ENCODE measurements at places on chromosomes 3 and 15.

DNA sequence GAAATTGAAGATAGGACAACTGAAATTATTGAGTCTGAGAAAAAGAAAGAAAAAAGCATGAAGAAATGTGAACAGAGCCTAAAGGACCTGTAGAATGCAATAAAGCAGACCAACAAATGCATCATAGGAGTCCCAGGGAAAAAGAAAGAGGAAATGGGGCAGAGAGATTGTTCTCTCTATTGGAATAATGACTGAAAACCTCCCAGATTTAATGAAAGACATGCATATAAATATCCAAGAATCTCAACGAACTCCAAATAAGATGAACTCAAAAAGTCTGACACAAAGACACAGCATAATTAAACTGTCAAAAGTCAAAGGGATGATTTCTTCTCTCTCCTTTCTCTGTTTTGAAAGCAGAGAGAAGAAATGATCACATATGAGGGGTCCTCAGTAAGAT lies 124.7 kb downstream of the MEX3B start:
- DNase-seq = no peak

DNA sequence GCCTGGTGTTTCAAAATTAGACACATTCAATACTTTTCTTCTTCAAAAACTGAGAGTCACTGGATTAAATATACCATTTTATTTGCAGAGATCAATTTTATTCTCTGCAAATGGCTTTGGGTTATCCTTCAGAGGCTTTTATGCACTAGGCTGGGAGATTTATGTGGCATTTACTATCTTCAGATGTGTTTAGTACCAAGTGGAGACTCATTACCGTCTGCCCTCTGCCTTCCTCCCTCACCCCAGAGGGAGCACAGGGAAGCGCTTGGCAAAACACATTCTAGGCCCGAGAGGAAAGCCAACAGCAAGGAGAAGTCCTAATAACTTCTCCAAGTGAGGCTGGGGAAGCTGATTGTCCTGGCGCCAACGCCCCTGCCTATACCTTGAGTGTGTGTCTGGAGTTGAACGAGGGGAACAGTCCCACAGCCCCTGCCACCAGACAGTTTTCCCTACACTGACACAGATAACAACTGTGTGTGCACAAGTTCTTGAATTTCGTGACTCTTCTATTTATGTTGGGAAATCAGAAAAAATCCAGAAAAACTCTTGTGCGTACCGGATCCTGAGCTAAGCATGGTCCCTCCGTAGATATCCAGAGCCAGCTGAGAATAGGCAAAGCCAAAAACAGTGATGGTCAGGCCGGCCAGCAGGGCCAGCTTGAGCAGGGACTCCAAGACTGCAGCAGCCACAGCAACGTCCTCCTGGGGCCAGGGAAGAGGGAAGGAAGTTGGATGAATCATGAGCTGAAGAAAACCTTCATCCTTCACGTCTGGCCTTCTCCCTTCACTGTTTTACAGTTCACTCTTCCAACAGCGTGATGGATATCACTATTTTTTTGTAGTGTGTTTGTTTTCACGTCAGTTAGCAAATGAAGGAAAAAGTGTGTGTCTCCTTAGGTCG lies 26.6 kb downstream of the RFT1 start:
- no peak for DNase-seq

GRCh38 chr15:74390647-74391288 lies 23.3 kb upstream of the CYP11A1 start:
- no peak for DNase-seq

DNA sequence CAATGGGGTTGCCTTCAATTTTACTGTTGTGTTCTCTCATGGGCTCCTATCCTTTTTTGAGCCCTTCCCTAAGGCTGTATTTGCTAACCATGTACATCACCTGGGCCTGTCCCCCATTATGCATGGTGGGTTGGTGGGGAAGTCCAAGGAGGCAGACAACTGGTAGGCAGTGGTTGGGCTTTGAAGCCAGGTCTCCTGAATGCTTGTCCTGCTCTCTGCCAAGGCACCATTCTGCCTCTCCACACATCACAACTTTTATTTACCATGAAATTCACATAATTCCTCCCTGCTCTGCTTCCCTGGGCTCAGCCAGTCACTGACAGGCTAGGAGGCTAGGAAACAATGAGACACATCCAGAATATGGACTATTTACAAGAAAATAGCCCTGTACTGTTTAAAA lies 41.0 kb upstream of the COPB2 start:
- no peak for DNase-seq

- DNase-seq = no peak
Observed at GRCh38 chr15:89500397-89501270, 4.3 kb upstream of the RHCG start.

DNA sequence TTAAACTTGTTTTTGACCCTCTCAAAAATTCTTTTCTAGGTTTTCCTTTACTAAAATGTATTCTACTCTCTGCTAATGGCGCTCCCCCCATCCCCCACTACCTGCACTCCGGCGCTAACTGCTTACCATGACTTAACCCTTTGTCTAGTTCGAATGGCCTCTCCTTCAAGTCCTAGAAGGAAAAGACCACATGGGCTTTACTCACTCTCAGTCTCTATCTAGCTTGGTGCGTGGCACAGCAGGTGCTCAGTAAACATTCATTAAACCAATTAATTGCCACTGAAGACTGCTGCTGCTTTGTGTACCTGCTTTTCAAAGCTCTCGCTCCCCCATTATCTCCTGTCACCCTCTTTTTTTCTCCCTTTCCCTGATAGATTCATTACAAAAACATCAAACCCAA lies 457.7 kb upstream of the THRB start:
- no peak for DNase-seq

- DNase-seq = no peak
Observed at GRCh38 chr3:12903000-12903800, 61.8 kb upstream of the RPL32 start.

- no peak for DNase-seq
Observed at GRCh38 chr15:73286311-73286710, 82.4 kb downstream of the HCN4 start.

DNA sequence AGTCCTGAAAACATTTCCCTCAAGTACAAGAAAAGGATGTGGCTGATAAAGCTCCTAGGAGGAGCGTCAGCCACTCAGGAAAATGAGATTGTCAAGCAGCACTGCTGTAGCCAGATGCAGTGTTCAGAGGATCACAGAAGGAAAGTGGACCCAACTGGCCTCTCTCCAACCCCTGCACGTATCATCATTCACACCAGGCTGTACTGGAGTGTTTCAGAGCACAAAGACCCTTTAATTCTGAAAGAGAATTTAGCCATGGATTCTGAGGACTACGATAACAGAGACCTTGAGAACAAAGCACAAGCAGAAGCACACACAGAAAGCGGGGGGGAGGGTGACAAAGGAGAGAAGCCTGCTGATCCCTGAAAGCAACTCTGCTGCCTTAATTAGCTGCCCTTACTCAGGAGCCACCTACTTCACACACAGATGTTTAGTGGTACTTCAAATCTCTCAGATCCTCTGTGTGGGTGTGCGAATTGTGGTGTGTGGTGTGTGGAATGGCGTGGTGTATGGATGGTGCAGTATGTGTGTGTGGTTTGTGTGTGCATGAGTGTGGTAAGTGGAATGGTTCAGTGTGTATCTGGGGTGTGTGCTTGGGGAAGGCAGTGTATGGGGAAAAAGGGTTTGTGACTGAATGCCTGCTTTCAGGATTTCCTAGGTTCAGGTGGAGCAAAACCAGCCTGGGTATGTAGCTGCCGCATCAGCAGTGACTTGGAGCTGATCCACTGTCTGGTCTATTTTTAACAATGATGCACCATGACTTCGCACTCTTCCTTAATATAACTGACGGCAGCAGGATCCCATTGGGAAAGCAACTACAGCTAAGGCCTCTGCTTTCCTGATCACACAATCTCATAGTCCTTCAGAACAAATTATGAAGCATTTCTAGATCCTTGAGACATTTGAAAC lies 192.5 kb downstream of the RSL24D1 start:
- DNase-seq = no peak

DNA sequence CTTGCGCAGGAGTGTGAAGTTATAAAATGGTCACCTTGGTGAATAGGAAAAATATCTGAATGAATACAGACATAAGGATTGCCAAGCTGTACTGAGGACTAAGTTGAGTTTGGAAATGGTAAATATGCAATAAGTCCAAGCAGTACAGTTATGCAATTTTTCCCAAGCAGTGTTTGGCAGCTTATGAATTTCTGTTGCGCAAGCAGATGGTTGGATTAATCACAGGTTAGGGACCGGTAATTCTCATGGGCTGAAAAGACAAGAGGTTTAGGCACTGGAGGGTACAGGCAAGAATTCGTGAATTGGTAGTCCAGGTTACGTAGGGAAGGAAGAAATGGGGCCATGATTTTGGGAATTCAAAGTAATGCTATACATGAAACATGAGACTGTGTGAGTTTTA lies 210.3 kb downstream of the RAP2B start:
- no peak for DNase-seq

DNA sequence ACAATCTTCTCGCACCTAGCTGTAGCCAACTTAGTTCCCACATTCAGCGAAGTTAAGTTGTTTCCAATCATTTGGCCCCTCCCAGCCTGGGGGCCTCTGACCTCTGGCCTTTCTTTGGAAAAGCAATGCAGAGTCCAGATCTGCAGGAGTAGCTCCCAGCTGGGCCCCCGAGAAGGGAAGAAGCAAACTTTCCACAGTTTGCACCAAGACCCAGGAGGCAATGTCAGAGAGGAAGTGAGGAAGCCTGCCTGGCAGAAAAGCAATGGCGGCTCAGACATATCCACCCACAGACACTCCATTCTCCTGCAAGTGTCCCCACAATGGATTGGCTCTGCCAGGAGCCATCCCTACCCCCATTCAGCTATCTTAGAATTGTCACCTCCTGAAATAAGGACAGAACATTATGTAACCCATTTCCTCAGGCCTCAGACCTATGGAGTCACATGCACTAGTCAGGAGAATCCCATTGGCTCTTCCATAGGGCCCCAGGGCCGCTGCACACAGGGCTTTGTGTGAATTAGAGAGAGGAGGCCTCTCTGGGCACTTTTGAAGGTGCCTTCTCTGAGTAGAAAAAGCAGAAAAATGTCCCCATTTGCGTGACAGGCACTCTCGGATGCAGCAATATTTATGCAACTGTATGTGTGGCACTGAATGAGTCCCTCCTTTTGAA lies 3.0 kb upstream of the BUB1B start:
- DNase-seq = no peak

DNA sequence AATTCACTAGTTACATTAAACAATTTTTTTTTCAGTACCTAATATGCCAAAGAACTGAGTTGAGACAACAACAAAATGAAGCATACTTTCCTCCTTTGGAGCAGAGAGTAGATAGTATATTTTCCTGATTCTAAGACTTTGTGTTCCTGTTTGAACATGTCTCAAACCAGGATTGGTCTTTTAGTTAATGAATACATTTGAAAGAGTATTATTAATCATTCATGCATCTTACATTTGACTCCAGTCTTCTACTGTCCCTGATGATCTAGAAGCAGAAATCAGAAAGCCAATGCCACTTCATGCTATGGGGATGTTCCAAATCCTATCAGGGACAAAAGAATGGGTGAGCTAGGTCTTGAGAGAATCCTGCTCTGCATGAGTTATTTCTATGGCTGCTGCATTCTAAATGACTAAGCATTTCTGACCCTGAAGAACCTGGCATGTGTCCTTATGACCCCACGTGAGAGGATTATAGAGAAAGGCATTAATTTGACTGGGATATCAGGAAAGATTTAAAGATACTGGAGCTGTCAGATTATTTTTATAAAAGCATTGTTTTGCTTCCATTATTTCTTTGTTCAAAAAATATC lies 32.9 kb upstream of the MBNL1 start:
- DNase-seq = no peak

GRCh38 chr3:22568285-22568684 lies 634.8 kb upstream of the UBE2E2 start:
- DNase-seq = no peak

- DNase-seq = no peak
Observed at GRCh38 chr3:140521751-140522445, 156.0 kb upstream of the TRIM42 start.

DNA sequence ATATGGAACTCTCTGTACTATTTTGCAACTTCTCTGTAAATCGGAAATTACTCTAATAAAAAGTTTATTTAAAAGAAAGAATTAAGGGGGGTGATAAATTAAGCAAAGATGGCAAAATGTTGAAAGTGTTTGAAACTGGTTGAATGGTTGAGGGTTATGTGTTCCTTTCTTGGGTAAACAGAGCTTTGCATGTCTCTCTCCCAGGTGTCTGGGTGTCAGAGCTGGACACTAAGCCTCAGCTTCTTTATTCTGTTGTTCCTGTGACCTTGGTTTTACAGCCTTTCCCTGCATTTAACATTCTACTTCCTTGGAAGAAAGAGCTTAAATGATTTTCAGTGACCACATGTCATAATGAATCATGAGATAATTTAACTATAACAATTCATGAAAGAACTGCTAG lies 7.2 kb downstream of the GPR171 start:
- no peak for DNase-seq

GRCh38 chr3:120498556-120499346 lies 48.0 kb upstream of the FSTL1 start:
- no peak for DNase-seq

GRCh38 chr3:197242784-197243432 lies 55.5 kb downstream of the DLG1 start:
- DNase-seq = no peak

- DNase-seq = no peak
Observed at GRCh38 chr15:58705105-58705504, 44.4 kb downstream of the ADAM10 start.

DNA sequence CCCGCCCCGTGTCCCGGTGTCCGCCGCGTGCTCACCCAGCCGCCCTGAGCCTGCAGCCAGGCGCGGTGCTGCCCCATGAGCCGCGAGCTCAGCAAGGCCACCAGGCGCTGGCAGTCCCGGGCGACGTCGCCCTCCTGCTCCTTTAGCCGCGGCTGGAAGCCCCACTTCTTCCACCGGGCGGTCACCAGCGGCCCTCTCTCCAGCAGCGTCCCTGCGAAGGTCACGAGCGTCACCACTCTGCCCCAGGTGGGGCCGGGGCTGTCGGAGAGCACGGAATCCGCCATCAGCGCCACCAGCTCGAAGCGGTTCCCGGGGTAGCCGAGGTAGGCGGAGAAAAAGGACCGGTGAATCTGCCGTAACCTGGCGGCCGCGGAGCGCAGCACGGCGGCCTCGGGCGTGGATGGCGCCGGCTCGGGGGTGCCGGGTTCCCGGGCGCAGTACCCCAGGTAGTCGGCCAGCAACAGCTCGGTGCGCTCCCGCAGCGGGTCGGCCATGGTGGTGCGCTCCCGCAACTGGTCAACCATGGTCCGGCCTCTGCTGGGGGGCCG lies 298 bp downstream of the BCL2L10 start:
- DNase-seq = peak; percentile 16

DNA sequence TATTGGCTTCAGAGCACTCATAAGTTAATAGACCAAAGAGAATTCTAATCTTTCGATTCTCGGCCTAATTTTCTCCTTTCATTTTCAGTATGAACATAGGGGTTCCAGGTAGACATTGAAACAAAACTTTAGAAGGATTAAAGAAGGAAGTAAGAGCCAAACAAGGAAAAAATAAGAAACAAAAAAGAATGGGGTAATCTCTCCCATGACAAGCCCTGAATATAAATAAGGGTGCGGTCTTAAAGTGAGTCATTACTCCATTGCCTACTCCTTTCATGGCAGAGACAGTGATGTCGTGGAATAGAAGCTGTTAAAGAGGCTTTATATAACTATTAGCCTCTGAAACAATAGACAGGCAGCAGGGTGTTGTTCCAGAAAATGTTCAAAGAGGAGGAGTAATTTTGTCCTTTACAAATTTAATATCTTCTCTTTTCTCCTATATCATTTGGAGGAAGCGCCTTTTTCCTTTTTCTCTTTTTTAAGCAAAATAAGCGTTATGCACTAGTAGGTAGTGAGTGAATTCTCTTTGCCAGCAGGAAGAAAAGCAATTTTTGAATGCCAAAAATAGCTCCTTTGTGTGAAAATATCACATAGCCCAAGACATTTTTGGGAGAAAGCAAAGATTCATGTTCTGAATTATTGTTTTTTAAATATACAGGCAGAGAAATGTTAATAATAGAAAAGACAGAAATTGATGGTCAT lies 607.9 kb upstream of the KCNMB2 start:
- DNase-seq = no peak
